AG10803 (cell line): ENCODE measurements at places on chromosomes 3 and 15.
A peak's percentile ranks its signal among the peaks of the same experiment; 100 is the strongest.

DNA sequence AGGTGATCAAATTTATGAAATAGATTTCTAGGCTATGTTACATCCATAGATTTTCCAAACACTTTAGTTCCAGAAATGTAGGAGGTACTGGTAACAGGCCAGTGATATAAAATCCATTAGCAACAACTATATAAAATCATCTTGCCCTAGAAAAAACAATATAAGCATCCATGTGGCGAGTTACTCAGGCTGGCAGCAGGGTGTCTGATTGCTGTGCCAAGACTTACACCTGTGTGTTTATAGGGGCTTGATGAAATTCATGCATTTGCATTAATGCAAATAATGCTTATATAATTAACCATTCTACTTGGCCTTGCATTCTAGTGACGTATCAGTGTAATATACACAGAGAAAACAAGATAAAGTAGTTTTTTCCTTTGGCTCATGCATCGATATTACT, 153.4 kb downstream of the PLCL2 start:
- DNase-seq: no peak

DNA sequence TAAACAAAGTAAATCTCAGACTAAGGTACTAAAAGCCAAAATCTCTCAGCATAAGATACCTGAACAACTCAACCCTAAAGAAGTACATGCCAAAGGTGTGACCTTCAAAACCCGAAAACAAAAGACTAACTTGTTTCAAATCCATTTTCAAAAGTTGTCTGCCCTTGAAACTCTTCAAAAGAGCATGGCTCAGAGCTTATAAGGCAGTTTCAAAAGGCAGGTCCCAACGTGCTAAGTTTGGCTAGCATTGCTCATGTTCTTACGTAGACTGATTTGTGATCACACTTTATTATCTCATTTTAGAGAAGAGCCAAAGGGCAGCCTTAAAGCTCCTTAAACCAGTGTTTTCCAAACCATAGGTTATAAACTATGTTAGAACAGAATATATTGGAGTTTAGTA, 112.2 kb downstream of the FEZF2 start:
- DNase-seq: no peak

- no peak for DNase-seq
These were observed 7.4 kb downstream of the GLB1 start for GRCh38 chr3:33089515-33089914.

DNA sequence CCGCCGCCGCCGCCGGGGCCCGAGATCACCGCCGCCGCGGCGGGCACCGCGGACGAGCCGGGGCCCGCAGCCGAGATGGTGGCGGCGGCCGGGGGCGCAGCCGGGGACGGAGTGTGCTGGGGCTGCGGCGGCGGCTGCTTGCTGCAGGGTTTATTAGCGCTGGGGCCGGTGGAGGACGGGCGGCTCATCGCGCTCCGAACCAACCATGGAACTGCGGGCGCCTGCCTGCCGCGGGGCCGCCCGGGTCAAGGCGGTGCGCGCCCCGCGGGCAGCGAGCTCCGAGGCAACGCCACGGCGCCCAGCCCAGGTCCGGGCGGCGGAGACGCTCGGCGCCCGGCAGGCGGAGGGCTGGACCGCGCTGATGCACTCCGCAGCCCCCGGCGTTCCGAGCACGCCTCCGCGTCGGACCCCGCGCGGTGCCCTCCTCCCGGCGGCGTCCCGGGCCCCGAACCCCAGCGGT, 277 bp downstream of the SIAH2 start:
- DNase-seq: no peak

DNA sequence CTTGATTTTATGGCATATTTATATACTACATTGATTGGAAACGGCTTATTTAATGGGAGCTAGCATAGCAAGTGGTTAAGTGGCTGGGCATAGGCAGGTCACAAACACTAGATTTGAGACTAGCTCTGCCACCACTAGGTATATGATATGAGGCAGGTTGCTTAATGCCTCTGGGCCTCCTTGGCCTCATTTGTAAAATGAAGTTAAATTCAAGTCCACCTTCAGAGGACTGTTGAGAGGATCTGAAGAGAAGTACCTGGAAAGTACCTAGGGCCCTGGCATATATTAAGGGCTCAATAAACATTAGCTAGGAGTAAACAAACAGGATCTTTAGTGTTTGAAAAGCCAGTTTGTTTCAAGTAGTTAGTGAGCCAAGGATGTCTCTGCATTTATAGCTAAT, 166.4 kb upstream of the FEZF2 start:
- no peak for DNase-seq

DNA sequence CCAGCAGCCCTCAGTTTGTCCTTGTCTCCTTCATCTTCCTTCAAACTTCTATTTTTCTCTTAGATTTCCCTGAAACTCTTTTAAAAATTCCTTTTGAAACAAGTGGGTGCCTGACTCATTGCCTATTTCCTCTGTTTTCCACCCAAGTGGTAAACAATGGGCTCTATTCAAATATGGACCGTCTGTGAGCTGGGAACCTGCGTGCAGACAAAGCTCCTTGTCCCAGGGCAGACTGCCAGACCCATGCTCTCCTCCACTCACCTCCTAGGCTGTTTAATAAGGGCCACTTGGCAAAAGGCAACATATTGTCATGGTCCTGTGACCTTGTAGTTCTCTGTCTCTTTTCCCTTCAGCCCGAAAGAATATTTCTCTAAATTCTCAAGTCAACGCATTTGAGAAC, 332.7 kb upstream of the THBS1 start:
- peak; percentile 98 for DNase-seq

- DNase-seq: peak; percentile 88
These were observed 118.8 kb upstream of the ADPGK start for GRCh38 chr15:72902245-72902918.

GRCh38 chr15:23877502-23878412, 190.7 kb upstream of the NDN start:
- peak; percentile 1 for DNase-seq

DNA sequence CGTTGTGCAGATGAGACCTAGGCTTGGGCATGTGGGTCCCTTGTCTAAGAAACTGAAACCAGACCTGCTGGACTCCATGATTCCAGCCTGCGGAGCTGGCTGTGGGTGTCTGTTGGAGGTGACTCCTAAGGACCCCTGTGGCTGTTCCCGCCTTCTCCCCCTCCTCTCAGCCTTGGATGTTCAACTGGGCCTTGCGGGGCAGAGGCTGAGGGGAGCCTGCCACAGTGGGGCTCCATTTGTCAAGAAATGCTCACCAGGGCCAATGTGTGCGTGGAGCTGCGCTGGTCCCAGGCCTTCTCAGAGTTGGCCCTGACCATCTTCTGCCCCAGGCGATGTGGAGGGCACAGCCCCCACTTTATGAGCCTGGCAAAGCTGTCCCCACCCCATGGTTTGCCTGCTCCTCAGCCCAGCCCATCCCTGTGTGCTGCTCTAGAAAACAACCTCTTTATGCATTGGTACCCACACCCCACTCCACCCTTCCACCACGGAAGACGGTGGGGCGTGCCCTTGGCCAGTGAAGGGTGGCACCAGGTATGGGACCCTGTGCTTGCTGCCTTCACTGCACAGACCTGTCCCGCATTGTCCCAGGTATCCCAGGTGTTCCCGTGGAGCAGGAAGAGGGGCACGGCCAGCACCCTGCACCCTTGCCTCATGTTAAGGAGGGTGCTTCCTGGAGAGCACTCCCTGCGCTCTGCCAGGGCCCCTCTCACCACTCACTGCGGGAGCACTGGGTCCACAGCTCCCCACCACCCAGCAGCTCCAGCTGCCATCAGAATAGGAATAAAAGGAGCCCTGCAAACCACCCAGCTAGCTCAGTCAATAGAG, 7.9 kb downstream of the MESP2 start:
- DNase-seq: no peak

DNA sequence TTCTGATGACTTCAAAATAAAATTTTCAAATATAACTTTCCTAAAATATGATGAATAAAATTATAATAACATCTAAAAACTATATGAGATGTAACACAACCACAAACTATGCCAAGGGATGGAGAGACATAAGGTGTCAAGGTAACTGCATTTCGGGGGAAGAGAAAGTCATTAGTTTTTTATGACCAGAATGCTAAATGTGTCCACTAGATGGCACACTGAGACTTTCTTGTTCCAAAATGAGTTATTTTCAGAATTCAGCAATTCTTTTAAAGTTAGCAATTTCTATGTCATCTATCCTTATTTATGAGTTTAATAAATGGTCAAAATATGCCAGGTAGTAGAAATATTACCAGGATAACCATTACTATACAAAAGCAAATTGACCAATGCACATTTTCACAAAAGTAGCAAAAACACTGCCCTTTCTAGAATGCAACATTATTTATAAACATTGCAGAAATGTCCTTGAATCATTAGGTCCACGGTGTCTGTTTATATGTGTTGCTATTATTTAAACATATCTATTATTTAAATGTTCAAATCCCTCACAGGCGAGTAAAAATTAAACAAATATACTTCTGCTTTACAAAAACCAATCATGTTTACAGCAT, 374.2 kb downstream of the PLCL2 start:
- peak; percentile 35 for DNase-seq

DNA sequence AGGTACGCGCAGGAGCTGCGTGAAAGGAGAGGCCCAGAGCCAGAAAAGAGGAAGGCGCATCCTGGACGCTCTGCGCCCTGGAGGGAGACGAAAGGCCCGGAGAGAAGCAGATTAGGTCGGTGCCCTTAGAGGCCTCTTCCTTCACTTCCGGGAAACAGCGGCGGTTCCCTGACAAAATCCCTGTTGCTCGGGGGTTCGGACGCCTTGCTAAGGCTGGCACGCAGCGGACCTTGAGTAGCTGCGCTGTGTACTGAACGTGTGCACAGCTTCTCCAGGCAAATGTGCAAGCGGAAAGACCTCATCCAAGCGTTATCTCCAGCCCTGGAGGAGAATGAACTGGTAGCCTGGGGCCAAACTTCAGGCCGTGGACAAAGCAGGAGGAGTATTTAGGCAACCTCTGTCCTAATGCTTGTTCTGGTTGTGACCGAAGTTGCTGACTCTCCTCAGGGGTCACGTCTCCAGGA, 3.0 kb upstream of the SOX14 start:
- no peak for DNase-seq

GRCh38 chr3:45560281-45560971, 34.1 kb upstream of the LIMD1 start:
- DNase-seq: peak; percentile 68

- DNase-seq: peak; percentile 24
These were observed 35.5 kb downstream of the ARRDC4 start for GRCh38 chr15:97995881-97996603.

- no peak for DNase-seq
These were observed 169.0 kb downstream of the GHSR start for GRCh38 chr3:172279191-172279640.

DNA sequence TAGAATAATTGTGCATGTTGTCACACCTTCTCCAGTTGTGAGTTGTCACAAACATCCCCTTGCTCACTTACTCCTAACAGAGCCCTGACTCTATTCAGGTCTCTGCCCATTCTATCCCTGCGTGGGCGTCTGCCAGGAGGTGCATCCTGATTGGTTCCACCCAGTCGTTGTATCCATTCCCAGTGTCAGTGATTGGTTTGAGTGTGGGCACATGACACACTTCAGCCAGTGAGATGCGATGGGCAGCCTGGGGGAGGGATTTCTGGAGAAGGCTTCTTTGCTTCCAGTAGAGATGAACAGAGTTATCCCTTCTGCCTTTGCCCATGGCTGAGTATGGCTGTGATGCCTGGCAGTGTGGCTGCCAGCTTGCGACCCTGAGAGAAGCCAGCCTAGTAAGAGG, 18.7 kb downstream of the PXYLP1 start:
- no peak for DNase-seq

DNA sequence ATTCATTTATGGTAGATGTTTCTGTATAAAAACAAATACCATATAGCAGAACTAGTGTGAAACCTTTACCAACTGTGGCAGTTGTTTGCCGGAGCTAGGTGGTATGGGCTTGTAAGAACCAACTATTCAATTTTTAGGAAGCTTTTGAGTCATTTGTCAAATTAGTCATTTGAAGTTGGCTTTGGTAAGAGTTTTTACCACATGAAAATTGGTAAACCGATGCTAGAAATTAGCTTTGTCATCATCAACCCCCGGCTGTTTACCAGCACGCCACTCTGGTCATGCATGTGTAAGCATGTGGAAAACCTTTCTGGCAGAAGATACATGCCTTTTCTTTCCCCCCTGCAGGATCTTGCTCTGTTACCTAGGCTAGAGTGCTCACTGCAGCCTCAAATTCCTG, 63.3 kb downstream of the IL1RAP start:
- DNase-seq: no peak

- DNase-seq: no peak
These were observed 8.8 kb downstream of the ADPRH start for GRCh38 chr3:119588112-119588511.

DNA sequence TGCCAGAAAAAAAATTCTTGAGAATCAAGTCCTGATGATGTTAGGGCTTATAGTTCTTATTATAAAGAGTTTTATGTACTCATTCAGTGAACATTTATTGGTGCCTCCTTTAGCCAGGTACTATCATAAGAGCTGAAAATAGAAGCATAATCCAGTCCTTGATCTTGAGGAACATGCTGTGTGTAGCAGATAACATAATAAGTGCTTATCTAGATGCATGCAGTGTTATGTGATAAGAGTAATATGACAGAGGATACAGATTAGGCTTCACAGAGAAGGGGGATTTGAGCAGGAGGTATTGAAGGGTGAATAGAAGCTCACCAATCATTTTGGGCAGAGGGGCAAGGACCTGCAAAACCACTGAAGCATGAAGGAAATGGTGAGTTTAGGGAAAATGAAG, 1.1 kb downstream of the CCR2 start:
- DNase-seq: no peak

DNA sequence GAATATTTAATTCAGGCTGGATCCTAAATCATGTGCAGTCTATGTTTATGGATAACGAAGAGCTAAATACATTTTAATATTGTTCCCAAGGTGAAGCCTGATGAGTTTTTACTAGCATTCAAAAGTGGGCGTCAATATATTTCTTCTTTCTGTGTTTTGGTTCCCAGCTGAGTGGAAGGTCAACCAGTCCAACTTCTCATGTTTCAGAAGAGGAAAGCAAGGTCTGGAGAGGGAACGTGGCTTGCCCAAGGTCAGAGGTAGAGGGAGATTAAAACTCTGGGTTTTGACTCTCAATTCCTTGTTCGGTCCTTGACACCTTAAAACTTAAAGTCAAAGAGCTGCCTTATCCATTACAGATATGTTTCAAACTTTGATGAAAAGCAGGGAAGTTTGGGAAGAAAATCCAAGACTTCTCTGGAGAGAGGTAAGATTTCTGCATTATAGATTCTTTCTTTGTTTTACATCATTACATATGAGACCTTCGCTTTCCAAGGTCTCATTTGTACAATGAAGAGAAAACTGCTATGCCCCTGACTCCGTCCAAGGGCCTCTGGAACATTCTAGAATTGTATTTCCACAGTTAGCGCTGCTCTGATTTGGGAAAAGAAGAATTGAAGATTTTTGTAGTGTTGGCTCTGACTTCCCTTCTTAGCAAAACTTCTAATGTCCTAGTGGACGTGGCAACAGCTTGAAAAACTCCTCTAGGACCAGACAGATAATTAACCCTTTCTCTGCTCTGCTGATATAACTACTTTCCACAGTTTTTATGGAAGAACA, 57.7 kb upstream of the HES1 start:
- DNase-seq: no peak

DNA sequence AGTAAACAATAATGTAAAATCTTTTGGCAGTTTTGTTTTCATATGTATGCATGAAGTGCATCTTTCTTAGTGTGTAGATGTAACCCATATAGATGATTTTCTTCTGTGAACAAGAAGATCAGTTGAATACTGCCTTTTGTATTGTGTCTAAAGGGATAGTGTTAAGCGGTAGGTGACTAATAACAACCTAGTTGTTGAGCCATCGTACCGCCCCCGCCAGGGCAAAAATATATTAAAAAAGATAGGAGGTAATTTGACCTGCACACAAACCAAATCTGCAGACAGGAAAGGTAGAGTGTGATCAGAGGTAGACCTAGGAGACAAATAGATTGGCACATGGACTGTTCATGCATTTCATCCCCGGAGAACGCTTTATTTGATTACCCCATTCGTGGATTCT, 3.3 kb upstream of the GMNC start:
- DNase-seq: no peak
